Posterior cingulate gyrus (tissue), 11 donors: ENCODE measurements at places on chromosomes 7 and 10.

DNA sequence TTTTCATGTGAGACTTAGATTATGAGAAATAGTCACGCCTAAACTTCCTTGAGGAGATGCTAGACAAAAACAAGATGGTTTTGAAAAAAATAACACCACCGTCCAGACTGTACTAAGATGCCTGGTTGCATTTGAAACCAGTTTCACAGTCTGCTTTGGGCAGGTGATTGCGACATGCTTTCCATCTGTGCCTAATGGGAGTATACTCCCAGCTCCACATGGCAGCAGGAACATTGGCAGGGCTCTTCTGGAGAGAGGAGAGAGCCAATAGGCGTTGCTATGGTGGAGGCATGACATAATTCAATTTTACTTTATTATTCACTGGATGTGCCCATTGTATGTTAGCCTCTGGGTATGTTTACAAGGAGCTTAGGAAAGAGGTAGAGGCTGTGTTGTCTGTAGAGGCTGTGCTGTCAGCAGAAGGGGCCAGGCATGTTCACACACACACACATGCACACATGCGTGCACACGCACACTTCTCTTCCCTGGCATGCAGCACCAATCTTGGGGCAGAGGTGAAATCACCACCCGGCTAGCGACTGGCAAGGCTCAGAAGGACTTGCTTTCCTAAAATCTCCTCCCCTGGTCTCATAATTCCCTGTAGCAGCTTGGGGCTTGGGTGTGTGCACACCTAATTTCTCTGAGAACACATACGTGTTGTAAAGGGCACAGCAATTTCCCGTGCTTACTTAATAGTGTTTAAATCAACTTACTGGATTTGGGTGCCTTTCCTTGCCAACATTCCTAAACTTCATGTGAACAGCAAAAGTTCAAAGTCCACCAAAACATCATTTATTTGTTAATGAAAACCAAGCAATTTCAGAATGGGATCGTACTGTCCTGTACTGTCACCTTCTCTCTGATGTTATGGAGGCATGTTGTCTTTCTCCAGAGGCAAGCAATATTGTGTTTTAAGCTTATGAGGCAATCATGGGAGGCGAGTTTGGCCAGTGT is 162.1 kb downstream of the TCF7L2 start:
- DNase-seq, result no peak

GRCh38 chr7:23467806-23468525 is 2.3 kb downstream of the IGF2BP3 start:
- no peak for DNase-seq

- DNase-seq, result no peak
Observed at GRCh38 chr10:80205477-80206276, at the start of gene ANXA11. Gene ANXA11 (minus strand): TSS chr10:80205537. CDS start chr10:80172861, 32,676 bp downstream.

DNA sequence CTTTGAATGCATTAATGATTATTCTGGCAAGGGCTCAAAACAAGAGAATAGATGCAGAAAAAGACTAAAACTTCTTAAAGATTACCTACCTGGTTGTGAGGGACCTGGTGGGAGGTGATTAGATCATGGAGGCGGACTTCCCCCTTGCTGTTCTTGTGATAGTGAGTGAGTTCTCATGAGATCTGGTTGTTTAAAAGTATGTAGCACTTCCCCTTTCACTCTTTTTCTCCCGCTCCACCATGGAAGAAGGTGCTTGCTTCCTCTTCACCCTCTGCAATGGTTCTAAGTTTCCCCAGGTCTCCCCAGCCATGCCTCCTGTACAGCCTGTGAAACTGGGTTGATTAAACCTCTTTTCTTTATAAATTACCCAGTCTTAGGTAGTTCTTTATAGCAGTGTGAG is 226.6 kb downstream of the ARHGAP12 start:
- DNase-seq, result no peak

GRCh38 chr7:90276033-90276728 is 31.2 kb downstream of the CFAP69 start:
- DNase-seq, result no peak
